ENCODE measurements at places on chromosomes 3 and 15.

- DNase-seq, result no peak
Observed at GRCh38 chr15:48936666-48937065, 27.1 kb downstream of the SHC4 start.

- no peak for DNase-seq
Observed at GRCh38 chr3:170622369-170623159, 36.7 kb upstream of the SLC7A14 start.

DNA sequence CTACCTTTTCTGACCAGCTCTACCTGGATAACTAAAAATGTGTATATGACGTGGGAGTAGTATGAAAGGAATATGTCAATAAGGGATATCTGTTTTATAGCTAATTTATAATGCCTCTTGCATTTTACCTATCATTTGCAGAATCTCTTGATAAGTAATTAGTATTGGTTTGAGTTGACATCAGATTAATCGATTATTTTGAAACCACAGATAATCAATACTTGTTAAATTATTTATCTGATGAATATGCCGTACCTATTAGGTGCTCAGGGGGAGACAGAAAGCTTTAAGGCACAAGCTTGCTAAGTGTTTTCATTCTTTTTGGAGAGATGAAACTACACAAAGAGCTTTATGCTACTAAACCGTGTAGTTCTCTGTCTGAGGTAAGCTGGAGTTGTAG is 24.3 kb downstream of the NR1D2 start:
- DNase-seq, result no peak

DNA sequence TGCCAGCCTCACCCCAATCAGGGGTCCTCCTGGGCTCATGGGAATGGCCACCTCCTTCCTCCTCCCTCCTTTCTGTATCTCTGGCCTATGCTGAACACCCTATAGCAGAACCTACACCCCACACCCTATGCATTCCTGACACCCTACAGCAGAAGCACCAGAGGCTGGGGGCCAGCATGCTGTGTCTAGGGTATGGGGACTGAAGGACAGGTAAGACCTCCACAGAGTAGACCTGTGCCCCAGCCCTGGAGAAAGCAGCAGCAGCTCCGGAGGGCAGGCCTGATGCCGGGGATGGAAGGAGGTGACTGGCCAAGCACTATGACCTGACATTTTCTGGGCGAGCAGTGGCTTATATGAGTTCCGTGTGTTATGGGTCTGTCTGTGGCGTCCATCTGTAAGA is 66.9 kb downstream of the TLE3 start:
- no peak for DNase-seq

DNA sequence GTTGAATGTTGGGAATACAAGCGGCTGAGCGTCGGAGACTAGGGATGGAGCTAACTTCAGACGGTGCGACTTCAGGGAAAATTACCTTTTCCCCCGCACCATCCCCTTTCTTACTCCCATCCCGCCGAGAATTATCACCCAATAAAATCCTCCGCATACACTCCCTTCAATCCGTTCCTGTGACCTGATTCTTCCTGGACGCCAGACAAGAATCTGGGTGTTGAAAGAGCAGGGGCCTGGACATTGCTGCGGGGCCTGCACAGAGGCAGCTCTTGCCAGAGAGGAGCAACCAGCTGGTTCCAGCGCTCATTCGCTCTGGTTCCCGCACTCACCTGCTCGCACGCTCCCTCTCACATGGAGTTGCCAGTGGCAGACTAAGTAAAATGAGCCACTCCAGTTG is 241.9 kb downstream of the ALCAM start:
- DNase-seq, result no peak

DNA sequence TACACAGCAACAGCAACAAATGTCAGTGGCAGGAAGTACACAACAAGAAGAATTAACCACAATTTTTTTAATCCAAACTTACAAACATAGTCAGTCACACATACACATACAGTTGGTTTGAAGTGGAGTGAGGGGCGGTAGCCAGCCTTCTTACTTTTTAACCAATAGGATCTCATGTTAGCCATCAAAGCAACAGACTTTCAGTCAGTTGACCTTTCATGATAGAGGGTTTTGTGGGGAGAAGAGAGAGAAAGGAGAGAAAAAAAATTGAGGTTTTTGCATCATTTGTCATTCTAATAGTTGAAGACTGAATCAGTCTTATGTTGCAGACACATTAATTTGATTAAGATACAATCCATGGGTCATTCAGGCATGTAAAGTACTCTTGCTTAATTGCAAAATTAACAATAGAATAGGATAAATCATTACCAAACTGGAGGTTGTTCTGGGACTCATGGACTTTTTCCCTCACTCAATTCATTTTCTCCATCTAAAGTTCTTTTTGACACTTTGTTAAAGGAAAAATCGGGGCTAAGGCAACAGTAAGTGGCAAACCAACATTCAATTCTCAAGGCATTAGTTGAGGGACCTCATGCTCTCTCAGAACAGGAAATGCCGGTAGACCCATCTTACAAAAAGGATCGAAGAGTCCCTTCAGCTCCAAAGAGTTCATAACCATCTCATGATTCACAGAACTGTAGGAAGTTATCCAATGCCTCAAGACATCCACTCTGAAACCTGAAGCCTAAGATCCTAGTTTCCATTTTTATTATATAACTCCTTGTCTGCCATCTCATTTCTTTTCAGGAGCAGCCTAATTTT is 159.5 kb upstream of the LPP start:
- no peak for DNase-seq

DNA sequence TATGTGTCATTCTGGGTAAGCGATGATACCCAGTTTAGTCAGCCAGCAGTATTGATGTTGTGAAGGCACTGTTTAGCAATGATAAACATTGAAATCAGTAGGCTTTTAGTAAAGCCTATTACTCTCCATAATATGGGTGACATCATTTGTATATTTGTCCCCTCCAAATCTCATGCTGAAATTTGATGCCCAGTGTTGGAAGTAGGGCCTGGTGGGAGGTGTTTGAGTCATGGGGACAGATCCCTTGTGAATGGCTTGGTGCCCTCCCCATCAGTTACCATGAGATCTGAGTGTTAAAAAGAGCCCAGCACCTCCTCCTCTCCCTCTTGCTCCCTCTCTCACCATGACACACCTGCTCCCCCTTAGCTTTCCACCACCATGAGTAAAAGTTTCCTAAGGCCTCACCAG is 31.4 kb upstream of the FAN1 start:
- no peak for DNase-seq

- DNase-seq, result no peak
Observed at GRCh38 chr3:18443665-18444594, 18.8 kb upstream of the SATB1 start.

GRCh38 chr3:173932624-173933023 is 535.1 kb downstream of the NLGN1 start:
- DNase-seq, result no peak

DNA sequence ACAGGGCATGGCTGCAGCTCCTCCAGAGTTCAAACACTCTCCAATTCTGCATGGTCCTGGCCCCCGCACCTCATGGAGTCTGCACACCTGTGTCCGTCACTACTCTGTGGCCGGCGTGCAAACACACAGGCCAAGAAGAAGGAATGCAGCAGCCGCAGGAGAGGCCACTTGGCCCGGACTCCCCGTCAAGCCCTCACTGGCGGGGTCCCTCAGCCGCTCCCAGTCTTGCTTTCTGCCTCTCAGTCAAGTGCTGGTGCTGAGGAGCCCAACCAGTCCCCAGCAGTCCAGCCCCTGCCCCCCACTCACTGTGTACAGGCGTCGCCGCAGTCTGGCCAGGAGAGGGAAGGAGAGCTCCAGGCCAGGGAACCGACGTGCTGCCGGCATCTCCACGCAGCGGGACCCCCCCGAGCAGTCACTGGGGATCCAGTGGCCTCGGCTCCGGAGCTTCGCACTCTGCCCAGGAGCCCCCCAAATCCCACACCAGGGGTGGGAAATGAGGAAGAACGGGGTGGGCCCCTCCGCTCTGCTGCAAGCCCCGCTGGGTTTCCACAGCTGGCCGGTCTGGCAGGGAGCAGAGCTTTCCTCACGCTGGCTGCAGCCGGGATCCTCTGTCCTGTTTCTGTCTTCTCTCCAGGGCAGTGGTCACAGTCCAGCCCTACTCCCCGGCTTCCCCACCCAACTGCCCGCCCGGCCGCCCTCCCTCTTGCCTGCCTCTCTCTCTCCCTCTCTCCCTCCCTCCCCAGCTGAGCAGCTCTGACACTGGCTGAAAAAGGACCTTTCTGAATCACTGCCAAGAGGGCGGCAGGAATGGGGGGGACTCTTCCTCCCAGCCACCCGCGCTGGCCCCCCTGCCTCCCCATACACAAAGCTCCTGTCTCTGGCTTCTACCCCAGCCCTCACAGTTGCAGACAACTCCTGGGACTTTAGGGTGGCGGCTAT is 16.0 kb downstream of the TNK2 start:
- DNase-seq, result no peak

GRCh38 chr3:85604641-85605040 is 645.9 kb downstream of the CADM2 start:
- DNase-seq, result no peak

GRCh38 chr15:41950489-41950888 is 21.9 kb downstream of the EHD4 start:
- no peak for DNase-seq

DNA sequence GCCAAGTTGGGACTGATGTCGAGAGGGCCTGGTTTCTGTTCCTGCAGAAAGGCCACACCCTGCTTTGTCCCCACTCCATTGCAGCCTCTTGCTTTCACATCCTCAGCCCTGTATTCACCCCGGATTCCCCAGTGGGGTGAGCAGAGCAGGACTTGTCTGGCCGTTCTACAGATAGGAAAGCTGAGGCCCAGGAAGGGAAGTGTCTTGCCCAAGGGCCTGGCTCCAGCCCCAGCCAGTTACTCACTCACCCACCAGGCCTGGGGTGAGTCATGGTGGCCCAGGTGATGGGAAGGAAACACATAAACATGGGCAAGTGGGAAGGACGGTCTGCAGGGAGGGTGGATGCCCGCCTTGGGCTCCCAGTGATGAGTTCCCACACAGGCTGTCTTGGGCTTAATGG is 6.1 kb upstream of the DUSP7 start:
- peak; percentile 54 for DNase-seq

- DNase-seq, result no peak
Observed at GRCh38 chr3:48960841-48961413, 29.1 kb upstream of the P4HTM start.

- no peak for DNase-seq
Observed at GRCh38 chr15:96066852-96067495, 263.5 kb upstream of the NR2F2 start.

GRCh38 chr3:53067567-53067966 is 21.7 kb upstream of the SFMBT1 start:
- DNase-seq, result no peak

DNA sequence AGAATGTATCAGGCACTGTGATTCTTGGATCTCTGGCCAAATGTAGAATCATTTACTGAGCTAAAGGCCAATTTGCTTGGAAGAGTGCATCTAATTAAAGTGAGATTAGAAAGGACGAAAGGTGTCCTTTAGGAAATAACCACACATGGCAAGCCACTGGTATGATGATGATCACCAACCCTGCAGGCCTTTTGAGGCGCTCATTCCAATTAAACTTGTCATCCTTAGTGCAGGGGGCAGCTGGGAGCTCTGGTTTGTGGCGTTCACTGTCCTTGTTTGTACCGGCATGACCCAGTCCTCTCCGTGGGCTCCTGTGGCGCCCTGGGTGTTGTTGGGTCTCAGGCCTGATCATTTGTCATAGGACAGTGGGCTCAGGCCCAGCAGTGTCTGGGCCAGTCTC is 11.0 kb downstream of the LIMD1 start:
- no peak for DNase-seq

- DNase-seq, result no peak
Observed at GRCh38 chr3:64911138-64911537, 223.3 kb upstream of the ADAMTS9 start.
